ENCODE measurements at places on chromosomes 7 and 10.

DNA sequence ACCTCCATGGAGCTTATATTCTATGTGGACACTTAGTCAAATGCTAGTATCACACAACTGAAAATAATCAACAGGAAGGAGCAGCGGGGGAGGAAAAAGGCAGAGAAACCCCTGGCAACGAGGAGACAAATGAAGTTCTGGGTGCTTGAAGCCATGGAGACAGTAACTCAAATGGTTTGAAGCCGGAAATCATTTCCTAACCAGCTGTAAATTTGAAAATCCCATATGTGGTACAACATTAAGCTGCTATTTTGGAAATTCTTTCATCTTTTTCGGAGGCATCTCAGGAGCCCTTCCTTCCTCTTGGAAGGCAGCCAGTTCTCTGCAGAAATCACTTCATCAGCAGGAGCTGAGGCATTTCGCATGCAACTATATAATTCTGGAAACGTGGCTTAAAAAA lies 91.4 kb downstream of the PPP1R3C start:
- no peak for DNase-seq

DNA sequence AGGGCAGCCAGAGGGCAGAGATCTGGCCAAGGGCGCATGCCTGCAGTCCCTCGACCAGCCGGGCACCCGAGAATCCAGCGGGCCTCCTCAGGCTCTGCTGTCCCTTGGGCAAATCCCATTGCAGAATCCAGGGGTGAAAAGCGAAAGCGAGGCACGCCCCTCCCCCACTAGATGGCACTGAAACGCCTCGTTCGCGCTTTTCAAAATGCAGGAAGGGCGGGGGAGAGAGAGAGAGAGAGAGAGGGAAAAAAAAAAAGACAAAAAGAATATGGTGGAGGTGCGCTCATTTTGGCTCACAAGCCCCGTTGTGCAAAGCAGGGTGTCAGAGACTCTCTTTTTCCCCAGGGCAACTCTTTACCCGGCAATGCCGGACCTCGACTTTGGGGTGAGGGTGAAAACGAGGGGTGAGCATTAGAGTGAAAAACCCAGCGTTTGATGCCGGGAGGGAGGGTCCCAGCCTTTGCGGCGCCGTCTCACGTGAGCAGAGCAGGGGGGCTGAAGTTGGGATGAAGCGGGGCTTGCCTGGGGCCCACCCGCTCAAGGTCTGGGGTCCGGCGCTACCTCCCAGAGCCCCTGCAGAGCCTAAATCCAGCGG lies 2.5 kb upstream of the TMEM178B start:
- peak; percentile 88 for DNase-seq

- no peak for DNase-seq
Measured at GRCh38 chr10:6786579-6787031, 206.5 kb upstream of the PRKCQ start.

DNA sequence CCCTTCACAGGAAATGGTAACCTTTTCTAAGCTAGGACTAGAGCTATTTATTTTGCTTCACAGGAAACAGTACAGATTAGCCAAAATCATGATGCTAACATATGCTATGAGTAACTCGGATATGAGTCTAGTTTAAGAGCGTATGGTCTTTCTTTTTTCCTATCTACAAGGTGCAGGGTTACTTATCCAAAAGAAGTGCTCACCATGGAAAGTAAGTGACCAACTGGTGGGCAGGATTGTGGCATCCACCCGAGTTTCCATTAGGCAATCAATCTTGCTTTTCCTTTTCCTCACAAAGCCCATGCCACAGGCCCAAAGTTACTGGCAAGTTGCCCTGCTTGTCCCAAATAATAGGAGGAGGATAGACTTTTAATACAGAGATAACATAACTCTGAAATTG lies 765.1 kb upstream of the POM121L12 start:
- no peak for DNase-seq

- DNase-seq = no peak
Measured at GRCh38 chr10:89092981-89093380, 102.4 kb downstream of the FAS start.

DNA sequence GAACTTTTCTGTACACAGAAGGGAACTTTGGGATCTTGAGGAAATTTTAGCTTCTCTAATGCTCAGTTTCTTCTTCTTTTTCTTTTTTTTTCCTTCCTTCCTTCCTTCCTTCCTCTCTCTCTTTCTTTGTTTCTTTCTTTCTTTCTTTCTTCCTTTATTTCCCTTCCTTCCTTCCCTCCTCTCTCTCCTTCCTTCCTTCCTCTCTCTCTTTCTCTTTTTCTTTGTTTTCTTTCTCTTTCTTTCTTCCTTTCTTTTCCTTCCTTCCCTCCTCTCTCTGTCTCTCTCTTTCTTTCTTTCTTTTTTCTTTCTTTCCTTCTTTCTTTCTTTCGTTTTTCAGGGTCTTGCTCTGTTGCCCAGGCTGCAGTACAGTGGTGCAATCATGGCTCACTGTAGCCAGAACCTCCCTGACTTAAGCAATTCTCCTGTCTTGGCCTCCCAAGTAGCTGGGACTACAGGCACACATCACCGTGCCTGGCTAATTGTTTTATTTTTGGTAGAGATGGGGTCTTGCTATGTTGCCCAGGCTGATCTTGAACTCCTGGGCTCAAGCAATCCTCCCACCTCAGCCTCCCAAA lies 58.6 kb upstream of the SDK1 start:
- no peak for DNase-seq

DNA sequence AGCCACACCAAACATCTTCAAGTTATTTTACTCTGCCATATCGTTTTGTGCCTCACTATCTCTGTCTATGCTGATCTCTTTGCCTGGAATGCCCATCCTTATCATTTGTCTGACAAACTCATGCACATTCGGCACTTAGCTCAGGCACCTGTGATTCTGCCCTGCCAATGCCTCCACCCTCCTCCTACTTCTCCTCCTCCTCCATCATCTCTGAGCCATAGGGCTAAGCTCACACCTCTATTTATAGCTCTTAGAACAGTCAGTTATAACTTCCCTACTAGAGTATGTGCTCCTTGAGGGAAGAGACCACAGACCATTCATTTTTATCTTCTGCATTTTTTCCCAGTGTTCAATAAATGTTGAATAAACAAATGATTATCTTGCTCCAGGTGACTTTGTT lies 51.2 kb upstream of the CDK13 start:
- no peak for DNase-seq

DNA sequence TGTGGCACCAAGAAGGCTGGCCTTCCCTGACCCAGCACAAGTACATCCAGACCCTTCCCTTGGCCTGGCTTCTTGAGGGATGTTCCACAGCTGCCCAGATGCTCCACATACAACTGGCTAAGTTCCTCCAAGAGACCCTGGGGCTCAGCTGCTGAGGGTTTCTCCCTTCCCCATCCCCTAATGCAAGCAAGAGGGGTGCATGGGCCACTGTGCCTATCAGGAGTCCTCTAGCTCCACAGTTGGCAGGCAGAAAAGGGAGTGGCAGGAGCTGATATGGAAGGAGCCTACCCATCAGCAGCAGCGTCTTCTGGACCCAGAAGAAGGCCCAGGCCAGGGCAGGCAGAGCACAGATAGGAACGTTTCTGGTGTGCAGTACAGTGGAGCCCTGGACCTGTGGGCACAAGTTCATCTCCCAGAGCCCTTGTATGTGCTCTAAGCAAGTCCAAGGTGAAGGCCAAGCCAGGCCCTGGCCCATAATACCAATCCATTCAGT lies 26.2 kb downstream of the VSIR start:
- no peak for DNase-seq

DNA sequence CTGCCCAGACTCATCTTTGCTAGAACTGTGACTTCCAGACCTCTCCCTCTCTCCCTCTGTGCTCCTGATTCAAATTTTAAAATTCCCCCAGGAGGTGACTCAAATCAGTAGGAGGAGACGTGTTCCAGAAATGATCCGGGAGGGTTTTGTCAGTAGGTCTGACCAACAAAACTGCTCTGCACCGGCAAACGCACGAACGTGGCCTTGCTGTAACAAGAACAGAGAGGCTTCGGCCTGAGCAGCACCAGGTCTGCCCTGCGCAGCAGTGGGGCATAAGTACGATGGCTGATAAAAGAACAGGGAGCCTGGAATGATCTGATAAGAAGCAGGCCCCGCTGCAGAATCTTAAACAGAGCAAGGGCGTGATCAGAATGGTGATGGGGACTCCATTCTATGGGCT lies 152.7 kb upstream of the AUTS2 start:
- DNase-seq = no peak

DNA sequence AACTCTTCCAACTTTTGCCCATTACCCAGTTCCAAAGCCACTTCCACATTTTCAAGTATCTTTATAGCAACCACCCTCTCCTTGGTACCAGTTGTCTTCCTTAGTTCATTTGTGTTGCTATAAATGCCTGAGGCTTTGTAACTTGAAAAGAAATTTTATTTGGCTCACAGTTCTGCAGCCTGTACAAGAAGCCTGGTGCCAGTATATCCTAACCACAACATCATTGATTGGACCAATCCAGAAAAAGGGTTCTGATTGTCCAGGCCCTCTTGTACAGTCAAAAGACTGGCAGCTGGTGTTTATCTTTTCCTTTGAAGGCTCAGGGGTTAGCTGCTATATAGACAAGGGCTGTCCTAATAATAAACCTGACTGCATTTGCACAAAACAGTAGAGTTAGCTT lies 21.1 kb upstream of the ABCC2 start:
- DNase-seq = no peak

- peak; percentile 83 for DNase-seq
Measured at GRCh38 chr7:117019786-117020590, 66.7 kb downstream of the ST7 start.

DNA sequence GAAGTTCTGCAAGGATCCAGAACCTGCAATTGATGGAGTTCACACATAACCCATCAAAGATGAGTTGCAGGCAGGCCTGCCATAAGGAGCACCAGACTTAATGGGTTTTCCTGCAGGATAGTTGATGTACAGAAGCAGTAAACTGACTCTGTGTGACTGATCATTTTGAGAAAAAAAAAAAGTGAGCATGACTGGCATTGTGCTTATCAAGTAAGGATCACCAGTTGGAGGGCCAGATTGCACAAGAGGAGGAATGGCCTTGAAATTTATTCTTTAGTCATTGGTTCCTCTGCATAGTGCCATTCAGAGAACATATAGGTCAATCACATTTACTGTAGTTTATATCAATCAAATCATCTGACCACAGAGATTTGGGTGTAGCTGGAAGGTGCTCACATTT lies 3.8 kb downstream of the CYP3A43 start:
- DNase-seq = no peak

- DNase-seq = no peak
Measured at GRCh38 chr7:158727690-158728089, 23.1 kb upstream of the NCAPG2 start.

GRCh38 chr7:135489791-135490190 lies 20.1 kb downstream of the CNOT4 start:
- DNase-seq = no peak

DNA sequence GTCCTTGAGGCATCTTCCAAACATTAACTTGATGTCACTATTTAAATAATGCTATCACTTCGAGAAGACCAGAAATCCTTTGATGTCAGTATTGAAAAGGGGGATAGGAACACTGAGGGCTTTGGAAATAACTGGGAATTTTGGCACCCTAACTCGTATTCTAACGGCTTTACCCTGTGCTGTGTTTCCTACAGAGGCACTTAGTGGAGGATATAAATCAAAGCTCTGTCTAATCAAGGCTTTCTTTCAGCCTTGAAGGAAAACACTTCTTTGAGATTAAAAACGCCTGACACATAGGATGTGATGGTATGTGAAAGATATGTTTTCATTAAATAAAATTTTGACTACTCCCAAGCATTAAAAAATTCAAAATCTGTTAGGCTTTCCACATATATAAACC lies 62.3 kb downstream of the CREB5 start:
- no peak for DNase-seq

DNA sequence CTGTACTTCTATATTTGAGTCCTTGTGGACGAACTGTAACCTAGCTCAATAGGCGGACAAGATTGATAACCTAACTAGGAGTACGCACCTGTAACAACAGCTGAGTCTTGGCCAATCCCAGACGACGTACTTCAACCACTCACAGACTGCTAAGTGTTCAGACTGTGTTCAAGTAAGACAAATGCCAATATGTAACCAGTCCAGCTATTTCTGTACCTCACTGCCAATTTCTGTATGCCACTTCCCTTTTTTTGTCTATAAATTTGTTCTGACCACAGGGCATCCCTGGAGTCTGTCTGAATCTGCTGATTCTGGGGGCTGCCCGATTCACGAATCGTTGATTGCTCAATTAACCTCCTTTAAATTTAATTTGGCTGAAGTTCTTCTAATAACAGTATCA lies 32.2 kb downstream of the HACD1 start:
- no peak for DNase-seq

Data from NCI-H774 (cell line).